ENCODE measurements at places on chromosomes 6 and 20.

GRCh38 chr20:57513199-57513598 is 11.7 kb downstream of the CTCFL start:
- DNase-seq: no peak

DNA sequence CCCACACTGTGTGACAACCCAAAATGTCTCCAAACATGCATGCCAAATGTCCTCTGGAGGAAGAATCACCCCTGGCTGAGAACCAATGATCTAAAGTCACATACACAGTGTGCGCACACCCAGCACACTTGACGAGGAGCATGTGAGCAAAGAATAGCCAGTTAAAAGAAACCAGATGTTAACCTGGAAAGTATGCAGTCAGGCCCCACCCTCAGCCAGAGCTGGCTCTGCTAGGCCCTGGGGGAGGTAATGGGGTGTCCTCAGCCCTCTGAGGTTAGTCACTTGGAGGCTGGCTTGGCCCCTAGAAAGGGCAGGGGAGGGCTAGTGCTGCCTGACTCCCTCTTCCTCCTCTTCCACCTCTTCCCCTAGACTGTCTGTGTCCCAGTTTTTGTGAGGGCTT is 15.2 kb upstream of the GUCA1A start:
- peak; percentile 71 for DNase-seq

GRCh38 chr6:160010067-160010466 is 41.2 kb downstream of the IGF2R start:
- DNase-seq: peak; percentile 81

DNA sequence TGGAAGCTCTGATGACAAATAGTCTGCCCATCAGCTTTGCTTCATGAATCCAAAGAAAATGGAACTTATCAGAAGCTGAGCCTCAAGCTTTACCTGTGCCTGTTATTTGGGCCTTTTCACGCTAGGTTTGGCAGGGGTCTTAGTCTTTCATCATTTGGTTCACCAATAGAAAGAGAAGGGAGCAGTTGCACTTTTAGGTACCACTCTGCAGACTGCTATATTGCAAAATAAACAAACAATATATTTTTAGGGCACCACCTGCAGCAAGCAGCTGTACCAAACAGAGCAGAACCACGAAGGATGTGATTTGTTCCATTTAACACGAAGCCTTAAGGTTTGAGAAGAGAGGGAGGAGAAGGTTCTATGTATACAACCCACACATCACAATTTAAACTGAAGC is 291.4 kb upstream of the RNF217 start:
- no peak for DNase-seq

- DNase-seq: no peak
Measured at GRCh38 chr6:20541382-20541781, 7.1 kb downstream of the CDKAL1 start.

- peak; percentile 39 for DNase-seq
Measured at GRCh38 chr6:138499303-138500018, at the start of gene NHSL1. Gene NHSL1 (minus strand): TSS chr6:138499494. CDS start chr6:138499290, 204 bp downstream.

GRCh38 chr6:105204768-105205167 is 25.0 kb upstream of the POPDC3 start:
- DNase-seq: no peak

DNA sequence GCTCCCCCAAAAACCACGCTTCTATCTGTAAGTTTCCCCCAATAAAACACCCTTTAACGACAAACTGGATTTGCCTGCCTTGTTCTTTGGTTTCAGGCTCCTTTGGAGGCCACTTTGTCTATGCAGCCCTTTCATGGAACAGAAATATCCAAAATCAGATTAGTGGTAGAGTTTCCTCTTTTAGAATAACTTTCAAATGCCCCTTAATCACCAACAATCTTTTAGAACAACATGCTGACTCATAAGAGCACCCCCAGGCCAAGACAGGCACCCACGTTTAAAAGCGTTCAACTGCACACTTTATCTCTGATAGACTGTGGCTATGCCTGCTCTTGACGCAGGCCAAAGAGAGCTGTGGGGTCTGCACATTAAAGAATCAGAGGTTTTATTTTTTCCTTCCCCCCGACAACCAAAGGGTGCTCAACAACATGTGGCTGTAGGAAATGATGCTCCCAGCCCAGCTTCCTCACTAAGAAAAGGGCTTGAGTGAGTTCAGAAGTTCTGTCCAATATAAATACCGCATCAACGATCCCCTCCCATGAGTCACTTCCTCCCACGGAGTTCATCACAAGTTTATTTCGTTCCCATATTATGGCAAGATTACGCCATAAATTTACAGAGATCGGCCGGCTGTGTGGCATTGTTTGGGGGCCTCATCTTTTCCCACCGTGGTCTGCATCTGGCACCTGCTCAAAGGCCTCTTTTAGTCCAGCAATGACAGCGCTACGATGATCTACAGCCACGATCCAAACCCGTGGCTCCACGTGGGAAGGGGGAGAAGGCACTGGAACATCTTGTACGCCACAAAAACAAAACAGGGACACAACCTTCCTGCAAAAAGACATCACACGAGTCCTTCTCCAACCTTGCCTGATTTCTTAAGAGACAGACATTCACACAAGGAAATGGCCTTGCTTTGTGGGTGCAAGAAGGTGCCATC is 88.8 kb upstream of the NFATC2 start:
- DNase-seq: peak; percentile 98

- no peak for DNase-seq
Measured at GRCh38 chr20:13493143-13493542, 145.6 kb downstream of the TASP1 start.

DNA sequence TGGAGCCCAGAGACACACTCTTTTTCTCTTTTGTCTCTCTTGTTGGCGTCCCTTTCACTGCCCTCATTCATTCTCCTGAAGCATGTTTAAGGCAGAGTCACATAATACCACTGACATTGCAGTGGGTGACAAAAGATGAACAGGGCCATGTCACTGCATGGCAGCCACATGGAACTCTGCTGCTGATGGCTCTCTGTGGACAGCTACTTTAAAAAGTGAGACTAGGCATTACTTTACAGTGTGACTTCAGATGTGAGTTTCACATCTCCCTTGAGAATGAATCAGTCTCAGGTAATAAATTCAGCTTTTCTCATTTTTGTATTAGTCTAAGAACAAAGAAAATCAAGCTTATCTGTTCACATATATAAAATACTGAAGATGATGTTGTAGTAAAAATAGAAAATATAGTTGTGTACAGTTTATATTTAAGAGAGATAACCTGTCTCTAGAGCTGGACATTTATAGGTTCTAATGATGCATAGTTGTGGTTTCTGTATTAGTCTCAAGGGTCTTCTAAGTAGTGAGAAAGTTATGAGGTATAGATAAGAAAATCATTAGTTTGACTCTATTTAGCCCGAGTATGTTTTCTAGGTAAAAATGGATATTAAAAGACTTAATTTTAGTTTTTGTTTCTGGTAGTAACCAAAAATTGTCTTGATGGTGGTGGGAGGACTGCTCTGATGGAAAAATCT is 6.1 kb downstream of the MRS2 start:
- DNase-seq: no peak

DNA sequence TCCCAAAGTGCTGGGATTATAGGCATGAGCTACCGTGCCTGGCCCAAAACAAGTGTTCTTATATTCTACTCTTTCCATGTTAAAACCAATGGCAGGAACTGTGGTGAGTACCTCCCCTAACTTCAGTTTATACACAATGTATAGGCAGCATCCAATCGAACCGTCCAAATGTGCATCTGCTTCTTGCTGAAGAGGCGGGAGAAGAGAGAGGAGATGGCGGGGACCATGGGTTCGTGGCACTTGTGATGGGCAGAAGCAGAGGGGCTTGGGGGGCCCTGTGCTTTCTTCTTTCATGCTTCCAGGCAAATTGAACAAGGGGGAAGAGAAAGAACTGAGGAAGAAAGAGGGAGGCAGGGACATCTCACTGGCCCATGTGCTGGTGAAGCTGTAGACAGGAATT is 11.2 kb upstream of the TCFL5 start:
- no peak for DNase-seq

DNA sequence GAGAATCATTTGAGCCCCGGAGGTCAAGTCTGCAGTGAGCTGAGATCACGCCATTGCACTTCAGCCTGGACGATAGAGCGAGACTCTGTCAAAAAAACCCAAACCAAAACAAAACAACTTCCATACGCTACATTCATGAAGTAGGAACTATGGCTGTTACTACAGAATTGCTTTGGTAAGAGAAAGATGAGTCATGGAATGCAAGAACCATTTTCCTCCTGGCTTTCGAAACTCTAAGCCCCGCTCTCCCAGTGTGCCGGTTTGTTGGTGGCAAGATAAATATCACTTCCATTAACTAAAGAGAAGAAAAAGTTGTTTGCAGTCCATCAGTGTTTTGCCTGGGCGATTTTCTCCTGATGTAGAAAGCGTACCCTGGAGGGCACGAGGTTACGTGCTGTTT is 61.3 kb downstream of the ZDHHC14 start:
- peak; percentile 74 for DNase-seq

GRCh38 chr6:161270116-161270515 is 3.7 kb downstream of the AGPAT4 start:
- no peak for DNase-seq

- no peak for DNase-seq
Measured at GRCh38 chr20:25991051-25991755, 294.6 kb upstream of the ZNF337 start.

DNA sequence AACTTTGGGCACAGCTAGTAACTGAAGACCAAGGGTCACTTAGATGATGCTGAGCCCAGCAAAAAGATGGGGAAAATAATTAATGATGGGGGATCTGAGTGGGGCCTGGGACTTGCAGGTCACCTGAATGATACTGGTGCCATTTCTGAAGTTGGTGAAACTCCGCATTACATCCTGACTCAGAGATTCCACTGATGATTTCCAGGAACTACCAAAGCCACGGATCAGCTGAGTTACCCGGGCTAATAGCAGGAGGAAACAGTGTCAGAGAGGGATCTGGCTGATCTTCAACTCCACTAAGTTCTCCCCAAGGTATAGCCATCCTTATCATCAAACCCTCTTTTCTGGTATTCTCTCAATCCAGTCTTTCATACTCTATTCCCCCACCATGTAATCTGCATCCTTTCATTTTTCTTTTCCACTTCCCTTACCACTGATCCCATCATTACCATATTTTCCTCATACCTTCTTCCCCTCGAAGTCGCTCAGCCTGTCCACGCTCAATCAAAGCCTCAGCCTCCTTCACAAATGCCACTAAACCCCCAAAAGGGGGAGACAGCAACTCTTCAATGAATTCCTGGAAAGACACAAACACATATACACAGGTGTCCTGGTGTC is 20.2 kb downstream of the VPS52 start:
- peak; percentile 57 for DNase-seq

DNA sequence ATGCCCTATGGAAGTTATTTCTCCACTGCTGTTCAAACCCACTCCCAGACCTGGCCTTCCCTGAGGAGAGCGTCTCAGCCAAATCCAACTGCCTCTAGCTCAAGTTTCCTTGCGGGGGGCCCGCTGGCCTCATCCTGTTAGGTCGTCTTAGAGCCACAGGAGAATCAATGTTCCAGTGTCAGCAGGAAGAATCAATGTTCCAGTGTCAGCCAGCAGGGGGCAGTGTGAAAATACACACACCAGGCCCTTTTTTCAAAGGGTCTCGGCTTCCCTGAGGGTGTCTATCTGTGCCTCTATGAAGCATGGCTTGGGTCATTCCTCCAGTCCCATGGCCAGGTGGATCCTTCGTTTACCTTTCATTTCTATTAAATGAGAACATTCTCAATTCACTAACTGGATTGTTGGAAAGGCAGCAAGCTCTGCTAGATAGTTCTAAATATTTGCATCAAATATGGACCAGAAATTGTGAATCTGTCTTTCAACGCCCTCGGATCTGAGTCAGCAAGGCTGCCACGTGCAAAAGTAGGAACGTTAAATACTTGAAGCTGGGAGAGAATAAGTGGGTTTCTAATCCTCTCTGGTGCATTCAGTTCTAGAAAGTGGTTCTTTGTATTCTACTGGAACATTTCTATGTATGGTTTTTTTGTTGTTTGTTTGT is 19.2 kb downstream of the PRND start:
- peak; percentile 45 for DNase-seq

DNA sequence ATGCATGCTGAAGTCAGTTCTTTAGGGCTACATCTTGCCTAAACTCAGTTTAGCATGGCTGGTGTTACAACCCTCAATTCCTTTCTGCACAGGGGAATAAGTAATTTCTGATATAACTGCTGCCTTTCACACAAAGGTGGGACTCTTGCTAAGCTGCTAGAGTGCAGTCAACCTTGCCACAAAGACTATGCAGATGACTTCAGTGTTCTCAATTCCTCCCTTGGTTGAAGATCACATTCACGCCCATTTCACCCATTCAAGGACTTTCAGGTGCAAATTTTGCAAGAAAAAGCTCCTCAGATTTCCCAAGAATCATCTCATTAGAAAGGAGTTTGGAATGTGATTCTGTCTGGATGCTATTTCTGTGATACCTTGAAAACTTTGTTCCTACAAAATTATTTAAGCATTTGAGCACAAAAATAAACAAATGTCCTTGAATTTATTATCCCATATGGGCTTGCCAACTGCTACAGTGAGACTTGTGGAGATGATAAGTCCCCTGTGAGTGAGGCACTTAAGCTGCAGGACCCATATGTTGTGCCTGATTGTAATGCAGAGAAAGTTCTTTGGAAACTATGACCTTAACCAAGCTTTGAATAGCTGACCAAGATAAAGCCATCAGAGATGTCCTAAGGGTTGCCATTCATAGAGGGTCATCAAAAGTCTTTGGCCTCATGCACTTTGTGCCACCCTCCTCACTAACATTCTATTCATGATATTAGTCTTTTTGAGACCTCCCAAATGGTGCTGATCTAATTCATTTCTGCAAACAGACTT is 111.8 kb downstream of the PLCB4 start:
- no peak for DNase-seq

DNA sequence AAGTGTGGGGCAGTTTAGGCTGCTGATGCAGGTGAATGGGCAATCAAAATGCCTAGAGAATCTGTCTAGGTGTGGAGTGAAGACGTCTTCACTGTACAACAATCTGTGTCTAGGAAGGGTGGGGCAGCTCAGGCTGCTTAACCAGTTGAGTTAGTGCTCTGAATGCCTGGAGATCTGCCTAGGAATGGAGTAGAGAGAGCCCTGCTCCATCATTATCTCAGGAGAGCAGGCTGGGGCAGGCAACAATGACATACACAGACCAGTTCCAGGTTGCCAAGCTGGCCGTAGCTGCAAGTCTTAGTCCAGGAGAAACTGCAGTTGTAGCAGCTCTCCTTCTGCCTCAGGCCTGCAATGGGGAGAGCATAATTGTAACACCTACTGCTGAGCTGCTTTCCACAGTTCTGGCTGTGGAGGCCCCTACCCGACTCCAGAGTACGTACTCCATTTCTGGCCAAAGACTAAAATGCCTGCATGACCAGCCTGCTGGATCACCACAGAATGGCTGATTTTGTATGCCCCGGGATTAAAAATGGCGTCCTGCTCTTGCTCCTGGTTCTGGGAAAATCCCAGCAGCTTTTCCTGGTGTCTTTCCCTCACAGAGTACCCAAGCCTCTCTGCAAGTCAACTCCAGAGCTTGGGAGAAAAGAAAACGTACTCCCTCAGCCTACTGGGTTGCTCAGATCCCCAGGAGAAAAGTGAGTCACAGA is 545.4 kb downstream of the ADGRB3 start:
- DNase-seq: no peak

GRCh38 chr20:37411408-37412219 is 65.7 kb downstream of the SRC start:
- DNase-seq: peak; percentile 40

- no peak for DNase-seq
Measured at GRCh38 chr6:7960848-7961247, 50.3 kb upstream of the TXNDC5 start.

- peak; percentile 98 for DNase-seq
Measured at GRCh38 chr6:148530394-148530953, 187.8 kb downstream of the SASH1 start.

Measured in EH (cell line).